ENCODE measurements at places on chromosomes 12 and 14.
A peak's percentile ranks its signal among the peaks of the same experiment; 100 is the strongest.

DNA sequence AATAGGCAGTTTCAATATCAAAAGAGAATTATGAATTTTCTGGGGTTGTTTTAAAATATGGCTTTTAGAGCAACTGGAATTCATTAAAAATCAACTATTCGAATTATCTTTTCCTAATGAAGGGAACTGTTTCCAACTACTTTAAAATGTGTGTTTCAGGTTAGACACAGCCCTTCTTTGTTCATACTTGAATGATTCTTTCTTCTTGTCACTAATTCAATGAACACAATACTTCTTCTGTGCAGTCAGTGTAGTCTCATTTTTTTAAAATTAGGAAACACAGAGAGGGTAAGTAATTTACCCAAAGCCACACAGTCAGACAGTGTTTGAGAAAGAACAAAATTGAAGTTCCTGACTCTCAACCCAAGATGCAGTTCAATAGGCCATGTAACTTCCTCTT is 414.0 kb downstream of the CCDC91 start:
- no peak for DNase-seq

- no peak for DNase-seq
These were observed 2.4 kb upstream of the PAX9 start for GRCh38 chr14:36659010-36659821.

- no peak for DNase-seq
These were observed 86.5 kb downstream of the DAD1 start for GRCh38 chr14:22502551-22502950.

DNA sequence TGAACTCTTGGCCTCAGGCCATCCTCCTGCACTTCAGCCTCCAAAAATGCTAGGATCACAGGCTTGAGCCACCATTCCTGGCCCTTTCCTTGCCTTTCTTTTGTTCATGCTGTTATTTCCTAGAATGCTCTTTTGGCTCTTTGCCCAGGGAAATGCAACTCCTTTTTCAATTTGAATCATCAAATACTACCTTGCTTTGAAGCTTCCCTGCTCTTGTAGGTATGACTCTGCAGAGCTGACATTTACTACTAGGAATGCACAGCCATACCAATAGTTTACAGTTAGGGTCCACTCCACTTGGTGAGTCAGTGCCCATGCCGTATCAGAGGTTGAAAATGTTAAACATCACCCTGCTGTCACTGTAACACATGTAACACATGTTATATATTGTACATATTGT is 107.0 kb upstream of the CRY1 start:
- no peak for DNase-seq

GRCh38 chr14:31659278-31659677 is 98.1 kb downstream of the NUBPL start:
- DNase-seq: no peak

DNA sequence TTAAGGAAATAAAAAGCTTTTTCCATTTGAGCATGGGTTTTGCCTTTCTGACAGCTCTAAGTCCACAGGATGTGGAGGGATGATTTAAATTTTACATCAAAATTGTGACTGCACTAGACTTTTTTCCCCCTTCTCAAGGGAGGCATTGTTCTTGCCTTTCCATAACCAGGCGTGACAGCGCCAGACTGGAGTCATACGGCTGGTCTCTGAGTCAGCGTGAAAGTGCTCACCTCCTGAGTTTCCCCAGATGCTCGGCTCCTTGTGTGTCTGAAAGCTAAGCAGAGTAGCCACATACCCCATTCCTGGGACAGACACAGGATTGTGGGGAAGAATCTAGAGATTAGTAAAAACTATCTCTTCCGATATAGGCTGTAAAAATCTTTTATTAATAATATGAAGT is 43.1 kb downstream of the SOX5 start:
- DNase-seq: no peak

GRCh38 chr12:50642761-50643160 is 121.1 kb upstream of the ATF1 start:
- no peak for DNase-seq

DNA sequence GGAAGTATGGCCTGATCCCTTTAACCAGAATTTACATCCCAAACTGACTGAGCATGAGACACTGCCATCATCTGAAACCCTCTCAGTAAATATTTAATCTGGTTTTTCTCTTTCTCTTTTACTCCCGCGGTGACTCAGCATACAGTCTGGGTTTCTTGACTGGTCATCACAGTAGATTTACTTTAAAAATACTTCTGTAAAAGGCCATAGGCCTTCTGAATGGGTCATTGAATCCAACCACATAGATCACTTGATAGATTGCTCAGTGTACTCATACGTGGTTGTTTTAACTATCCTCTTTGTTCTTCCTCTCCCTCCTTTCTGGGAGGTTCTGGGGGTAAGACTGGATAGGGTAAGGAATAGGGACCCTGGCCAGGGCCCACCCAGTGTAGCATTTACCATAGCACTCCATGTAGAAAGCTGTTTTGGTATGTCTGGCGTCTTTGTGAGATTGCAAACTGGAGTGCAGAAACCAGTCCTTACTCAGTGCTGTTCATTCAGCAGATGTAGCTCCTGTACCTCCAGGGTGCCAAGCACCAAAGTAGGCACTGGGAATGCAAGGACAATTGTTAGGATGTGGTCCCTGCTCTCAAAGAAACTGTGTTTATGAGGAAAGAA is 165.7 kb downstream of the SRGAP1 start:
- no peak for DNase-seq

DNA sequence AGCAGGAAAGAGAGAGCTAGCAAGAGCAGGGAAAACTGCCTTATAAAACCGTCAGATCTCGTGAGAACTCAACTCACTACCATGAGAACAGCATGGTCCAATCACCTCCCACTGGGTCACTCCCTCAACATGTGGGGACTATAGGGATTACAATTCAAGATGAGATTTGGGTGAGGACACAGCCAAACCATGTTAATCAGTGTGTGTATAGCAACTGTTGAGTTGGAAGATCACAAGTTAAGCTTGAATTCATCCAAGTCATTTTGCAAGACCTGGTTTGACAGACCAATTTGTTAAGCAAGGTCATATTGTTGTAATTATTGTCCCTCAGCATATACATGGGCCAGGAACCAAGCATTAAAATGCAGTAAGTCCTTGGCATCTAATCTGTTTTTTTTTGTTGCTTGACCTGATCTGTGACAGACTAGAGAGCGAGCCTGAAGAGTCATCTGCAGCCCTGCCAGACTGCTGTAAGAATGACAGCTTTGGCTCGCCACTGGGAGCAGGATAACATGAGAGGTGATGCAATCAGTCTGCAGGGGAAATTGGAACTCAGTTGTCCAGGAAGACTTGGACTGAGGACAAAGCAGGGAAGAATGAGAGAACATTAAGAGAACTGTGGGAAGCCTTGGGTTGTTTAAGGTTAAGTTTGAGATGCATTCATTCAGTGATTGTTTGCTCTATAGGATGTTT is 297.6 kb upstream of the SEL1L start:
- no peak for DNase-seq

- no peak for DNase-seq
These were observed 22.1 kb downstream of the DACT1 start for GRCh38 chr14:58659846-58660245.

DNA sequence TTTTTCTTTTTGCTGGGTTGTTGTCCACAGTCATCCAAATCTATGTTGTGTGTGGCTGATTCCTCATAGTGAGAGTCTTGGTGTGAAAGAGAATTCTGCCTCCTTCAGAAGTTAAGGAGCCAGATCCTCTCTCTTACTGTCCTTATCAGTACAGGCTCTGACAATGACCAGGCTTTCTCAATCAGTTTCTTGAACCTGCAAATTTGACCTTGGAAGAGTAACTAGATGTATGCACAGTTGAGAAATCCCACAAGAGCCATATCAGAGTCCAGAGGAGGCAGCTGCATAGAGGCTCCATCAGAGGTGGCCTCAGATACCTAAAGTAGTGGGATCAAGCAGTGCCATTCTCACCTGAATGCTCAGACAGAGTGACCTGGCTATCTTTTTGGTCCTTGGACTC is 5.5 kb upstream of the GALC start:
- no peak for DNase-seq

- DNase-seq: no peak
These were observed 229.8 kb upstream of the LRIG3 start for GRCh38 chr12:59149995-59150642.

DNA sequence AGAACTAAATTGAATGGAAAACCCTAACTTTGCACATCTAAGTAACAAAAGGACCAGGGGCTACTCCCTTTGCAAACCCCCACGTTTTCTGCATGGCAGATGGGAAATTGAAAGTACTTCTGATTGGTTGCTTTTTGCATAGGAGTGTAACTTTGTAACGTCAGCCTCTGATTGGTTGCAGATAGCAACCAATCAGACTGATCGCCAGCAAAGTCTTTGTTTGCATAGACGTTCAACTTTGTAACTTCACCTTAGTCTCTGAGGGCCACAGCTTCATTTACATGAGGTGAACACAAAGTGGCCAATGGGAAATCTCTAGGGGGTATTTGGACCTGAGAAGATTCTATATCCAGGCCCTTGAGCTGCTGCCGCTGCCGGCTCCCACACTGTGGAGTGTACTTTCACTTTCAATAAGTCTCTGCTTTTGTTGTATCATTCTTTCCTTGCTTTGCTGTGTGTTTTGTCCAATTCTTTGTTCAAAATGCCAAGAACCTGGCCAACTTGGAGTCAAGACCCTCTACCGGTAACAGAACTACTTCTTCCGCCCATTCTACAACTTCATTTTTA is 102.5 kb upstream of the PRICKLE1 start:
- no peak for DNase-seq

DNA sequence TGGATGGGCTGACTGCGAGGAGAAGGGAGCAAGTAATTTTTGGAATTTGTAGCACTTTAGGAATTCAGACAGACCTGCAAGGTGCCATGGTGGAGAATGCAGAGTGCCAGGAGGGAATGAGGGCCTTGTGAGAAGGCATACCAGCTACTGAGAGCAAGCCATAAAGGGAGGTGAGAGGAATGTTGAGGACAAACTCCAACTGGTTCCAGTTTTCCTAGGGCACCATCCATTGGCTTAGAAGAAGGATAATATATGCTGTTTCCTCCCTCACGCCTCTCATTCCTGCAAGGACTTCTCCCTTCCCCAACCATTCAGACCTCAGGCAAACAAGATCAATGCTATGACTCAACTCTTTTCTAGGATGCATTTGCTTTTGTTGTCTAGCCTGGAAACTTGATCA is 11.2 kb upstream of the DAAM1 start:
- DNase-seq: no peak

- DNase-seq: no peak
These were observed 759 bp upstream of the ACVR1B start for GRCh38 chr12:51950682-51951198.

- no peak for DNase-seq
These were observed 69.2 kb downstream of the LIN7A start for GRCh38 chr12:80868576-80868975.

DNA sequence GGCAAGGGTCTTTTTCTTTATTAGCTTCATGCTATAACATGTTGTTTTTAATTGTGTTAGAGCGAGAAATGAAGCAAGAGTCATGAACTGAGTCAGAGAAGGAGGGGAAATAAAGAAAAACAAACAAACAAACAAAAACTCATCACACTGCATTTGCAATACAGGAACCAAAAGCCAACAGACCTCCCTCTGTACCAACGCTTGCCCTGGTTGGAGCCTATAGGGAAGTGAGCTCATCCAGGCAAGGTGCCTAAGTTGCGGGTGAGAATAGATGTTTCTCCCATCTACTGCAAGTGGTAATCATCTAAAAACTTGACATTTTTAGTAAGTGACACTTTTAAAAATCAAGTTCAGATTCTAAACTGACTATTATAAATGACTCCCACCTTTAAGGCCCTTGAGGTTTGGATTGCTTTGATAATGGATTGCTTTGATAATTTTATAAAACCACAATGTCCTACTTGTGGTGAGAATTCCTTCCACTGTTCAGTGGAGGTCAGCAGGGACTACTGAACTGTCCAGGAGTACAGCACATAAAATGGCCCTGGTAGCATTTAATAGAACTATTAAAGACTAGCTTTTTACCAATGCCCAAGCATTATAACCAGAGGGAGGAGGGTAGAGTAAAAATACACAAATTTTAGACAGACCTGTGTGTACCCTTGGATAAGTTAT is 31.3 kb downstream of the SLC38A1 start:
- no peak for DNase-seq

GRCh38 chr12:27105746-27106536 is 23.6 kb upstream of the C12orf71 start:
- DNase-seq: no peak

DNA sequence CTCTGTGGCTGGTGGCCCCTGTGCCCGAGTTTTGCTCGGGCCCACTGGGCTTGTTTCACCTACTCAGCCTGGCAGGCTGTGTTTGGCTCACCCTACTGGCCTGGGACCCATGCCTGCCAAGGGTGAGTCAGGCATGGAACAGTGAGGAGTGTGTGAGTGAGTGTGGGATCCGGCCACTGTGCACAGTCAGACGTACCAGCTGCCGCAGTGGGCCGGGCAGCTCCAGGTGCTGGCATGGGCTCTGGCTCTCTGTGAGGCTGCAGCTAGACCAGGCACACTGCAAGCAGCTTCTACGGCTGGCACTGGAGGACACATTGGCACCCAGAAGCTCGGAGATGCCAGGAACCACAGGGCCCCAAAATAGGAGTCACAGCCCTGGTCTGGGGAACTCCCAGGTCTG is 40.6 kb downstream of the HSD17B6 start:
- DNase-seq: no peak

GRCh38 chr12:45435945-45436710 is 220.2 kb downstream of the ANO6 start:
- DNase-seq: no peak

- DNase-seq: peak; percentile 2
These were observed 7.4 kb upstream of the IKZF4 start for GRCh38 chr12:56013482-56013881.

DNA sequence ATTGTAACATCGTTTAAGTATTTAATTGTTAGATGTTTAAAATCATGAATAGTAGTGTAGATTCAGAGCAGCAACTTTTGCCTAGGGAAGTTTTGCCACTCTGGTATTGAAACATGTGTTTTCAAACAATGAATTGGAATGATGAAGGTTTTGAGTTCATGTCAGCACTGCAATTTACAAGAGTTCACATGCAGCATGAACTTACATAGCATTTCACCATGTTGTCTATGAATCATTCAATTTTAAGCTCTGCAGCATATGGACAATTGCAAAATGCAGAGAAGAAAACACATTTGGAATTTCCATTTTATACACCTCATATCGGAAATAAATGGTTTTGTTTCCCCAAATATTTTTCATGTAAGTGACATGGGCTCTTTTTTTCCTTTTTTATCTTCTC is 170.7 kb upstream of the CDKN3 start:
- DNase-seq: no peak

- DNase-seq: no peak
These were observed 69.5 kb upstream of the SLC24A4 start for GRCh38 chr14:92253381-92253894.
